ENCODE measurements at places on chromosomes 2 and 18.

DNA sequence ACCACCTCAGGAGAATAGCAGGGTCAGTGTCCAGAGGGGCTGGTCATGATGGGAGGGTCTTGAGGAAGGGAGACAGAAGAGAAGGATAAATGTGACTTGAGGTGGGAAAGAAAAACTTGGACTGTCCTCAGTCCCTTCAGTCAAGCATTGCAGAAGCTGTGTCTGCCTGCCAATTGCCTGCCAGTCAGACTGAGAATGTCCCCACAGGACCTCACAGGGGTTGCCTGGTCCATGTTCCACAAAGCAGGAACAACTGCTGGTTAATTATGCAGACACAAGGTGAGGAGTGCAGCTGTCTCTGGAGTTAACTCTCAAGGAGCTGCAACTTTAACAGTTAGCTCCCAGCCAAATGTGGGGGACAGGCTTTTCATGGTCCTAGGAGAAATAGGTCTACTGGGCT, 75.7 kb downstream of the TRIM43 start:
- no peak for DNase-seq

- no peak for DNase-seq
These were observed 303.8 kb upstream of the TRIB2 start for GRCh38 chr2:12412898-12413305.

GRCh38 chr18:60471652-60472051, 99.1 kb upstream of the MC4R start:
- no peak for DNase-seq

GRCh38 chr2:230842473-230842872, 22.3 kb upstream of the ITM2C start:
- DNase-seq, result no peak

- no peak for DNase-seq
These were observed 77.4 kb downstream of the SLC4A3 start for GRCh38 chr2:219704878-219705277.

GRCh38 chr2:15634846-15635490, 43.3 kb downstream of the DDX1 start:
- DNase-seq, result no peak

- DNase-seq, result no peak
These were observed 73.9 kb downstream of the ARL4C start for GRCh38 chr2:234422981-234423431.

GRCh38 chr2:37760471-37760870, 89.0 kb upstream of the CDC42EP3 start:
- no peak for DNase-seq

Data from NCI-H526 treated with DMSO at 0.1 percent for 48 hours (cell line).